Ureter (tissue), 1 donor: ENCODE measurements at places on chromosomes 4 and X. TPM values are rescaled to one million over a fixed set of nuclear protein-coding genes. Genes with fewer than 3 reads are reported as not detected.

GRCh38 chrX:51148848-51149247 is 183.8 kb upstream of the NUDT10 start:
- DNase-seq = no peak

- no peak for DNase-seq
Observed at GRCh38 chr4:172656055-172656454, 512.6 kb upstream of the GALNT7 start.

The DIAPH2 gene
- total RNA-seq = 32.5 TPM

GRCh38 chr4:174156239-174156826 is 127.1 kb downstream of the FBXO8 start:
- no peak for DNase-seq

The ASB12 gene
- total RNA-seq = 2.1 TPM

GRCh38 chr4:40256329-40256728 is 59.5 kb downstream of the RHOH start:
- no peak for DNase-seq

- no peak for DNase-seq
Observed at GRCh38 chr4:100208459-100208858, 18.2 kb upstream of the DDIT4L start.

DNA sequence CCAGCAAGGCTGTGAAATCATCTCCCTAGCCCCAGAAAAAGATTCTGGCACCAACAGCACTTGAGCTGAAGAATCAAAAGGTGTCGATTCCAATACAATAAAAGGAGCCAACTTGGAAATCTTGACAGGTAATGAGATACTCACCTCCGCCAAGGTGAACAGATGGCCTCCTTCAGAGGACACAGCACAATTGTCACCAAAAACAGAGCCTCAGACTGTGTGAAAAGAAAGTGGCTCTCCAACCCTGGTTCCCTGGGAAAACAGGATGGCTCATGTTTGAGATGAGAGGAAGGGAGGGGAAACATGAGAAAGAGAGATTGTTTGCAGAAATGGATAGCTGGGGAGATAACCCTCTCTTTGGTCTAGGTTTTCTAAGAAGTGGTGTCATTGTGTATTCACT is 168.9 kb downstream of the HS3ST1 start:
- DNase-seq = no peak

The PARM1 gene
- total RNA-seq = 134 TPM

GRCh38 chrX:136446208-136446607 is 41.5 kb upstream of the BRS3 start:
- DNase-seq = no peak

GRCh38 chrX:136048446-136048845 is 63.2 kb downstream of the SLC9A6 start:
- DNase-seq = no peak

DNA sequence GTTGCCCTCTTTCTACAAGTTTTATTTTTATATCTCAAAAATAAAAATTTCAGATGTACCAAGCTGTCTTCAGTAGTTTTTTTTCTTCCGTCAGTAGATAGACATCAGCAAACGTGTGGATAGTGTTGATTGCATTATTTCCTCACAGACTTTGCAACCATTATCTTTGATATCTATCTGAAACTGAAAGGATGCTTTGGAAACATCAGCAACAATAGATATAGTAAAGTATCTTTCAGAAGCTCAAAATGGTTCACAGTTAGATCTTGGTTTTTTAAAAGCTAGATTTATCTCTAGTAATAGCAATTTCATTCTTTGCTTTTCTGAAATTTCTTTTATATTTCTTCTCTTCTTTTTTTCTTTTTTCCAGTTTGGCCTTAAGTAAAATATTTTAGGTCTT is 246.9 kb upstream of the PCDH7 start:
- DNase-seq = no peak

The PCDH18 gene
- 13.7 TPM for total RNA-seq

DNA sequence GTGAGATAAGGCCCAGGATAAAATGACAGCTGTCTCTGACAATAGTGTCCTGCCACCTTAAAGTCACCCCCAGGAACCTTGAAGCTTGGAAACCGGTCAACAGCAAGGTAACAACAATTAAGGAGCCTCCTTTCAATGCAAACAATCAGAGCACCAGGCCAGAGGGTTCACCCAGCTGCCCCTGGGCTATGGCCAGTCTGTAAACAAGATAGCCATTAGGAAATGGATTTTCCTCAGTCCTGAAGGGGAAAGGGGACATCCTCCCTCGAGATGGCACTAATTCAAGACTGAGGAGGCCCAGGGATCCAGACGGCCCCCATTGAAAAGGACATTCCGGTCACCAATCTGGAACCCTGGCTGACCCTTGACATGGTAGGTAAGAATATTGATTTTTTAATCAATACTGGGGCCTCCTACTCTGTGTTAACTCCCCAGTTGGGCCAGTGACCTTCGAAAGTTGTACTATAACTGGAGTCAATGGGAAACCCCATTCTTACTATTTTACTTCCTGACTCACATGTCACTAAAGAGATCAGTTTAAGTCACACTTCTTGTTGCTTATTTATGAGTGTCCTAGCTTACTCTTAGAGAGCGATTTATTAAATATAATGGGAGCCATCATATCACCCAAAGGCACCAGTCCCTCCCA is 61.7 kb upstream of the CT45A1 start:
- no peak for DNase-seq

DNA sequence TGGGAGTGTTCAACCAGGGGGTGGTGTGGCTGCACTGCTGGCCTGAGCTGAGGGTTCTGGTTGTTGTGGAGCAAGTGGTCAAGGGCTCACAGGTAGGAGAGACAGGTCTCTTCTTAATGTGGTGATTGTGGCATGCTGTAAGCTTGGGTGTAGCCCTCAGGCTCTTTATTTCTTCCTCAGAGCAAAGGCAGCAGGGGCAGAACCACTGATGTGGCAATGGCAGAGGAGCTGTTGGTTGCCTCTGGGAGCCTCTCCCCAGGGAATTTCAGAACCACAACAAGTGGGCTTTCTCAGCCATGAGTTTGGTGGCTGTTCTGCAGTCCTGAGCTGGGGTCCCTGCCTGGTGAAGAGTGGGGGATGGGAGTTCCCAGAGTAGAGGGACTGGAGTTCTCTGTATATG is 1017.2 kb downstream of the SH3BGRL start:
- DNase-seq = no peak

The MSL3 gene
- total RNA-seq = 22.8 TPM

The HSFX1 gene
- 2.5 TPM for total RNA-seq

GRCh38 chr4:38003102-38003501 is 42.9 kb downstream of the PTTG2 start:
- no peak for DNase-seq

DNA sequence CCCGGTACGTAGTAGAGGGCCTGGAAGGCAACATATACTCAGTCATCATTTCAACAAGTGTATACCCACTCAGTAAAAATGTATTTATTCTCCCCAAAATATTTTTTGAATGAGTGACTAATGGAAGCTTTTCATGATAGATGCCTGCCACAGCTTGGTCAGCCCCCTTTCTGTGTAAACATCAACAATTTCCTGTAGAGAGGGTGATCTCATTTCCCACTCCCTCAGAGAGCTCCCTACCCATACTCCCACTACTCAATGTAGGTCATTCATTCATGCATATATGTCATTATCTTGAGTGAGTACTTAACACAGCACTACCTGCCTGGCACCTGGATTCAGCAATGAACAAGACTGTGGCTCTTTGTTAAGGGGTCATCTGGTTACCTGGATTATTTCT is 81.9 kb downstream of the STK32B start:
- no peak for DNase-seq

The AIFM1 gene
- 28.5 TPM for total RNA-seq

DNA sequence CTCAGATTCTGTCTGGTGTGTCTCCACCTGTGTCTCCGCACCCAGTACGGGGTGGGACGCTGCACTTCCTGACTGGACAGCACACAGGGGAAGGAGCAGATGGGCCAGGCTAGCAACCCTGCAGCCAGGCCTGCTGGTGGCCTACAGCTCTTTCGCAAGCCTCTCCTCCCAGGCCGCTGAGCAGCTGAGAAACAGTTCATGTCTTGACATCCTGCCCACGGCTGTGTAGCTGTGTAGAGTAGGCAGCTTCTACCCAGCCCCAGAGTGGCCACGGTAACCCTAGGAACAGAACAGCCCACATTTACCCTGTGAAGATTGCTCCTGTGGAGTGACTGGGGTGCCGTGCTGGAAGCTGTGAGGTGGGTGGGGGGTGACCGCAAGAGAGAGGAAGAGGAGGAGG is 38.9 kb downstream of the CCNQ start:
- no peak for DNase-seq

GRCh38 chr4:11602606-11603340 is 174.1 kb upstream of the HS3ST1 start:
- no peak for DNase-seq

The IGSF1 gene
- 0.18 TPM for total RNA-seq

- no peak for DNase-seq
Observed at GRCh38 chrX:113275804-113276203, 435.2 kb upstream of the AMOT start.

DNA sequence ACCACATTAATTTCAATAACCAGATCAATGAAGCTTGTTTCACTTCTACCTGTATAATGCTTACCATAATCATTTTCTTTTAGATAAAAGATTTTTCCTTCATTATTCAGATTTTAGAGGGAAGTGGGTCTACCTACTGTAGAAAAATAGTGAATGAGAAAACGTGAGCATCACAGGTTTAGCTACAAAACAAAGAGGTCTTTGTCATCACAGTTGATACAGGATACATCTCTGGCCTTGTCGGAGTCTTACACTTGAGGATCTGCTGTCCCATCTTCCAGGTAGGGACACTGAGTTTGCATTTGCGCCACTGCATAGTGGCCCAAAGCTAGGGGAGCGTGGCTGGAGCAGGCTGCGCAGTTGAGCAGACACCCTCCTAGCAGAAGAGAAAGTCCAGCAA is 710 bp downstream of the CLDN24 start:
- DNase-seq = no peak

The SMIM31 gene
- 4.6 TPM for total RNA-seq
